D341Med (cell line): ENCODE measurements at places on chromosomes 1 and 21.

DNA sequence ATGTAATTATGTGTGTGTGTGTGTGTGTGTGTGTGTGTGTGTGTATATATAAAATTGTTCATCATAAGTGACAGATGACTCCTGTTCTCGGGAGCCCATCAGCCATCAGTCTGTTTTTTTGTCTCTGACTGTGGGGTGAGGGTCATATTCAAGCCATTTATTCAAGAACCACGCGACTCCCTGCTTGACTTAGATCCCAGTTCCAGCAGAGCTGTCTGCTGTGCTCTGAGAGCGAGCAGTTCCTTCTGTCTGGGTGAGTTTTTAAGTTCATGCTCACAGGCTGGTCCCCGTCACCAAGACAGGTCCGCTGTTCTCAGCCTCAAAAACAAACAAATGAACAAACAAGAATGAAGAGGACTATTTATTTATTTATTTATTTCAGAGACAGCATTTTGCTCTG lies 18.3 kb upstream of the NPPB start:
- peak; percentile 11 for DNase-seq

DNA sequence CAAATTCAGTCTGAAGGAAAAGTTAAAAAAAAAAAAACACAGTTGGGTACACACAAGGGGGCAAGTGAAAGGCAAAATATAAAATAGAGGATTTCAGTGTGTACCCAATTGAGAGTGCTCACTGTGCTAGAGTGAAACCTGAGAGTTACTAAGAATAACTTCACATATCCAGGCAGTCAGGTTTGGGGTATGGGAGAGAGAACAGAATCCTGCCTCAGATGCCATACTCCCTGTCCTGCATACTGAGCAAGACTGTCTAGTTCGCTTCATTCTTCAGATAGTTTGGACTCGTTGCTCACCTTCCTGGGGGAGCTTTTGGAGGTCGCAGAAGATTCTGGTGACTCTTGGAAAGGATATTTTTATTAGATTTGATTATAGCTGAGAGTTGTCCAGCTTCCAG lies 20.4 kb downstream of the CEP85 start:
- DNase-seq, result no peak

DNA sequence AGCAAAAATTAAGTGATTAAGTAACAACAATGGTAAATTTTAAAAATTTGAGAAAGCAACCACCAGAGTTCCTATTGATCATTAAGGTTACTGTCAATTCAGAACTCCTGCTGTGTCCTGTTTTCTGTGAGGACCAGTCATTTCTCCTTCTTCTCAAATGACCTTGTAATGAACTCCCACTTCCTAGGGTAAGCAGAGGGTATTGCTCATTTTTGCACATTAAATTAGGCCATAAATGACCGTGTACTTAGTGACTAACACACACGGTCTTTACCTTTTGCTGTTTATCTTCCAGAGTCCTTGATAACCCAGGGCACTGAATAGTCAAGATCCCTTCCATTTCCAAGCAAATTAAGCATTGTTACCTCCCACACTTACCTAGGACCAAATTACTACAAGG lies 227.5 kb upstream of the LYPLAL1 start:
- DNase-seq, result no peak

DNA sequence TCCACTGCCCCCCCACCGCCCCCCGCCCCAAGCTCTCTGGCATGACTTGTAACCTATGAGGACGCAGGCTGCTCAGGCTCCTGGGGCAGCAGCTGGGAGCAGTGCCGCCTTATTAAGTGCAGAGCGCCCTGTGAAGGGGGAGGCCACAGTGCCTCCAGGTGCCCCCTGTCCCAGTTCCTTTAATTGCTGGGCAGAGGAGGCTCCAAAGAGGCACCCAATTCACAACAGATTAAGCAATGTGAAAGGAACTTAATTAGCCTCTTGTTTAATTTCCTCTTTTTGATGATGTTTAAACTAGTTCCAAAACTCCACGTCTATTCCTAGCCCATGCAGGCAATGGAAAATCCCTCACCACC lies 3.0 kb downstream of the RXFP4 start:
- no peak for DNase-seq

DNA sequence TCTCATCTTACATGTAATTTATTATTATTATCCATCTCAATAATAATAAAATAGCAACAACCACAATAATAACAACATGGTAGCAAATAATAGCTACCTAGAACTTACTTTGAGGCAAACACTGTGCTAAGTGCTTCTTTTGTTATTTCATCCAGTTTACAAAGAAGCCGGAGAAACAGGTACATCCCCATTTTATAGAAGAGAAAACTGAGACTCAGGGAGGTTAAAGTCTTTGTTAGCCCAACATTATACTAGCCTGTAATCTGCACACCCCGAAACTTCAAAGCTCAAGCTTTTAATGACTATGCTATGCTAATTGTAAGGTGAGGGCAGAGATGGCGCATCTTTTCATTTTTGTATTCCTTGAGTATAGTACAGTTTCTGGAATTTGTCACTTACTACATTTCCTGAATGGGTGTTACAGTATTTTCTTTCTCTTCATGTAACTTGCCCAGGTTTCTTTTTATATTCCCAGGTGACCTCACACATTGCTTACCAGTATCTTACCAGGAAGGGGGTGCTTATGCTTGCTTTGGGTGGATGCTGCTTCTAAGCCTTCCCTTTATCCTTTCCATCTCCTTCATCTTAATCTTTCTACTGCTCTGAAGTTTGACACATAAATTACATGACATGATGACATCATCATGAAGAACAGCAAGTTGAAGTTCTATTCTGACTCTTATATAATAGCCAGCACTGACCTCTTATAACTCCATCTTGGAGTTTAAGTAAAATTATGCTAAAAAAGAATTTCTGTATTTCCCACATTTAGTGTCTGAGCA lies 8.3 kb downstream of the GCLM start:
- no peak for DNase-seq

- DNase-seq, result no peak
Observed at GRCh38 chr21:28751176-28751575, 241.5 kb downstream of the LTN1 start.

DNA sequence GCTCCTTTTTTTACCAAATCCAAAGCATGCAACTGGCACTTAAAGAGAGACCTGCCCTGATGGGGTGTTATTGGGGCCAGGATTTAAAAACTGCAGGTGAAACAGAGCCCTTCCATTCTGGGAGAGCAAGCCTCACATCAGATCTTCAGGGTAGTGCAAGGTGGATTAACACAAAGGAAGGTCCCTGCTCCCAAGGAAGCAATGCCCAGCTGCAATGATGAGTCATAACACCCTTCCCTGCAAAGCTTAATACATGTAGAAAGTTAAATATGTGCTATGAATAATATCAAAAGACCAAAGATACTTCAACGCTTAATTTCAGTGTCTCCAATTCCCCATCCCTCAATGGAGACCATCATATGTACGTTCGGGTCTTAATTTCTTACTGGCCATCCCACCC lies 508.0 kb downstream of the OMA1 start:
- DNase-seq, result no peak

DNA sequence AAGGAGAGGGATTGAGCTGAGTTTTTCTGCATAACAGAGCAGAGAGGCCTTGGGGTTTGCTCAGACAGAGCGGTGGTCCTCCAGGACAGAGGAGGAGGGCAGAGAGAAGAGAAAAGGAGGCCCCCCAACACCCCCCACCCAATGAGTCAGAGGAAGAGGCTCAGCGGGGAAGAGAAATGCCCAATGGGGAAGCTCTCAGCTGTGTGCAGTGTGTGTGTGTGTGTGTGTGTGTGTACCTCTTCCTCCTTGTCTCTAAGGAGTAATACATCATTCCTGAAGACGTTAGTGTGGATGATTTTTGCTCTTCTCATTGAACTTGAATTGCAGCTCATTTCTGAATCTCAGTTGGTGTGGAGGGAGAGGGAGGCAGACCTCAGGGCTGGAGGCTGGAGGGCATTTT lies 8.7 kb downstream of the TMPRSS3 start:
- no peak for DNase-seq

DNA sequence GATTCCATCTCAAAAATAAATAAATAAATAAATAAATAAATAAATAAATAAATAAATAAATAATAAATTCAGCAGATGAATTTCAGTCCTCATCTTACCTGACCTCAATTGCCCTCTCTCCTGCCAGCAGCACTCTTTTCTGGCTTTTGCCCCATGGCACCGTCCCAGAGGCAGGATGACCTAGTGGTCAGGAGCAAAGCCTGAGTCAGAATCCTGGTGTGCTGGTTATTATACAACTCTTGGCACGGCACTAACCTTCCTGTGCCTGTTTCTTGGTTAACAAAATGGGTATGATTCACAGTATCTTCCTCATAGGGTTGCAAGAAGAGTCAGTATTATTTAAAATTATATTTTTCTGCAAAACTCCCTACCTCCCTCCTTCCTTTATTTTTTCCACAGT lies 43.0 kb downstream of the NKAIN1 start:
- DNase-seq, result no peak

DNA sequence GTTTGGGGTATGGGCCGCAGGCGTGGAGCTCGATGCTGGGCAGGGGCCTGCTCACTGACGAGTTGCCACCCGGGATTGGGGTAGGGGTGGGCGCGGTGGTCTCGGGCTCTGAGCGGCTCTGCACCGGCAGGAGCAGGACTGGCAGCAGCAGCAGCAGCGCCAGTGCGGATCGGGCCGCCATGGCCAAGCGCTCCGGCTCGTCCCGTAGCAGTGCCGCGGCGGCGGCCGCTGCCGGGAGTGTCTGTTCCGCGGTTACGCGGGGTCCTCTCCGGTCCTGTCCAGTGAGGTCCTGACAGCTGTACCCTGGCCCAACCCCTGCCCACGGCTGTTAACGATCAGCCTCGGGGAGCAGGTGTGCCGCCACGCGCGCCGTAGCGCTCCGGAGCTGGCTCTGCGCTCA lies 26.5 kb downstream of the ADARB1 start:
- no peak for DNase-seq

GRCh38 chr1:18400347-18401102 lies 80.2 kb upstream of the KLHDC7A start:
- no peak for DNase-seq

GRCh38 chr1:164265232-164265631 lies 293.8 kb upstream of the PBX1 start:
- no peak for DNase-seq

DNA sequence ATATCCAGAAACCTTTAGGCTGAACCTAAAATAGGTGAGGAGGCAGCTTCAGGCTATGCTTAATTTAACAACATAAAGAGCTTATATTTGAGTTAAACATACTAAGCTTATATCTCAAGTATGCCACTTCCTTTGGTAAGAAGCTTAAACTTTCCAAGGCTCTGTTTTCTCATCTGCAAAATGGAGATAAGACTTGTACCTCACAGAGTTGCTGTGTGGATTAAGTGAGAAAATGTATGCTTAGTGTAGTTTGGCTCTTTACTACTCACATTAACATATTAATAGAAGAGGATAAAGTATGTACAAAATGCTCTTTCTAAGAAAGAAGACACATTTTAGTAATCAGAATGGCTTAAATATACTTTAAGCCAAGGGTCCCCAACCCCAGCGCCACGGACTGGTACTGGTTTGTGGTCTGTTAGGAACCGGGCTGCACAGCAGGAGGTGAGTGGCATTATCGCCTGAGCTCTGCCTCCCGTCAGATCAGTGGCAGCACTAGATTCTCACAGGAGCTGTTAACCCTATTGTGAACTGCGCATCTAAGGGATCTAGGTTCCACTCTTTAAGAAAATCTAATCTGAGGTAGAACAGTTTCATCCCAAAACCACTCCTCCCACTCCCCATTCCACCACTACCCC lies 77.2 kb downstream of the HS2ST1 start:
- DNase-seq, result no peak

DNA sequence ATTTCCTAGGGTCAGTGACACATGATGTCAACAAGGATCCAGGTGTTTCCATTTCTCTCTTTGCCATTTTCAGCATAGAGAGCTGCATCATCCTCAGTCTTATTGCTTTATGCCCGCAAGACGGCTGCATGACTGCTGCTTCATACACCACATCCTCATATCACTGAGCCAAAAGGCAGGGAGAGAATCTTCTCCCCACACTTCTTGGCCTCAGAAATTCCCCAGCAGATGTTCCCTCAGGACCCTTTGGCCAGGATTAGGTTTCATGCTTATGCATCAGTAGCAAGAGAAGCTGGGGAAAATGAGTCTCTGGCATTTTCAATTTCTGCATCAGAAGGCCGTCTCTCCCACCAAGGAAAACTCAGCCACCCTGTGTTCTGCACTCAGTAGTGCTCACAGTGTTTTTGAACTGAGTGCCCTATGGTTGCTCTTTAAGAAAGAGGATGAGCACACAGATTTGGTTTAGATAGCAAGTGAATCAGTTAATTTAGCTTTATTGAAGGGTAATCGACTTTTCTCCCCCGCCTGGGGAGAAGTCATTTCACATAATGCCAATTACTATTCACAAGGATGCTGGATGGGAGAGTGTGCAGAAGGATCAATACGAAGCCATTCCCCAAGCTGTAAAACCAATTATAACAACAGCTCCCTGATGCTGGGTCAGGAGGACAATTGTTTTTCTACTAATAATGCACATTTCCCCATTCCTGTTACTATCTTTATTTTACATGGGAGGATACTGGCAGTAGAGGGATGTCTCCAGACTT lies 360.2 kb downstream of the HHIPL2 start:
- no peak for DNase-seq

GRCh38 chr1:214107322-214108096 lies 119.7 kb downstream of the PROX1 start:
- DNase-seq, result no peak

DNA sequence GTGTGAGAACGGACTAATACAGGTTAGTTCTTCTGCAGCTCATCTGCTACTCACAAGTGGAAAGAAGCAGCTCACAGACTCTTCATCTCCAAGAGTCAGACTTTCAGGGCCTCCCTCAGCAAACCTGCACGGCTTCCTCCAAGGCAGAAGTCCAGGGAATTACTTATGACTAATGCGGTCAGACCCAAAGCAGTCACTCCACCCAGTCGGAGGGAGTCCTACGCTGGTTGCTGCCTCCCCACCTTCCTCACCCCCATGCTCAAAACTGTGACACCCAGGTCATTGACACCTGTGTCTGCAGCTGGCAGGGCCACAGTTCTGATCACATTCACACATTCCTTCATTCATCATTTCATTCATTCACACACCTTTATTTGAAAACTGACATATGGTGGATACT lies 38.4 kb upstream of the PRDM2 start:
- DNase-seq, result no peak
